ENCODE measurements at places on chromosomes 3 and 15.

- no peak for DNase-seq
Observed at GRCh38 chr3:66582721-66583423, 82.0 kb upstream of the LRIG1 start.

DNA sequence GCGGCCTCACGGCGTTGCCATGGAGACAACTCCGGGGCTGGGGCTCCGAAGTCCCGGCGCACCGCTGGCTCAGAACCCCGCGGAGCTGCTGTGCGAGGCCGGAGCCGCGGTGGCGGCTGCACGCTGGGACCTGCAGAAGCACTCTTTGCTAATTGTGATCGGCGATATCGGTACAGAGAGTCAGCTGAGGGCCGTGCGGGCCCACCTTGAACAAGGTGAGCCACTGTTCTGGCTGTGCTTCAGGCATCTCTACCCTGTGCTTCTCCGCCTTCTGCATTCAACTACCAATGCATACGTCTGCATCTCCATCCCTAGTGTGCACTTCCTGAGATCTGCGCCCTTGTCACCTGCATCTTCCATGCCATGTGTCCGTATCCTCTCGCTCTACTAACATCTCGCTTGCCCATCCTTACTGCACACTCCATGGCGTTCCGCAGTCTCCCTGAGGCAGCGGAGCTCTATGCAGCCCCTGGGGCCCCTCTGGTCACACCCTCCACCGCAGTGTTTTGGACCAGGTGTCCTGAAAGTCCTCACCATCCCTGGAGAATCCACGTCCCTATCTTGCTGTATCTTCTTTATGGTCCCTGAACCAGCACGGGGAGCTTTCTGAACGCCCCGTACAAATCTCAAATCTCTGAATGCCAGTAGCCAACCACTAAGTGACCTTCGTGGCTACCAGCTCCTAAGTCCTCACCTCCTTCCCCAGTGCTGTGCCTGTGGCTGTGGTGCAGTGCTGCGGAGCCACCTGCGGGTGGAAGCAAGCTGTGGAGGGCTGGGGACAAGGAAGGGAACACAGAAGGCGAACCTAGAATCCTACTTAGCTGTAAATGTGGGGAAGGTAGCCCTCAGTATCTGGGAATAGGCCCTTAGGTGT lies 6.2 kb upstream of the MAP1A start:
- peak; percentile 93 for DNase-seq

GRCh38 chr3:189868061-189868460 lies 236.9 kb downstream of the TP63 start:
- no peak for DNase-seq

GRCh38 chr3:105327662-105328337 lies 38.9 kb upstream of the ALCAM start:
- no peak for DNase-seq

GRCh38 chr3:5769825-5770224 lies 582.3 kb downstream of the EDEM1 start:
- no peak for DNase-seq

DNA sequence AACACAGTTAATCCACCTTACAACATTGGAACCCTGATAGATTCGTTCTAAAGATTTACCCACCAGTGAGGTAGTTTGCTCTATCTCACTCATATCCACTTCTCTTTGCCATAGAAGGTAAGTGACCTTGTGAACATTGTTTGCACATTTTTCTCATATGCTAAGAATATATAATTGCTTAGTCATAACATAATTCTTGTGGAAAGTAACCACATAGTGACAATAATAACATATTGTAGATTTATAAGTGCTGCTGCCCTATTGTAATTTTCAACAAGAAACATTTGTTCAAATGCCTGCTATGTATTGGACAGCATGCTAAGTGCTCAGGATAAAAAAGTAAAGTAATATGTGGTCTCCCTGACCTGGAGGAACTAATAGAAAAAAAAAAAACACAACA lies 554.2 kb upstream of the KCNMB2 start:
- DNase-seq: no peak

GRCh38 chr3:23161896-23162570 lies 41.1 kb upstream of the UBE2E2 start:
- no peak for DNase-seq

DNA sequence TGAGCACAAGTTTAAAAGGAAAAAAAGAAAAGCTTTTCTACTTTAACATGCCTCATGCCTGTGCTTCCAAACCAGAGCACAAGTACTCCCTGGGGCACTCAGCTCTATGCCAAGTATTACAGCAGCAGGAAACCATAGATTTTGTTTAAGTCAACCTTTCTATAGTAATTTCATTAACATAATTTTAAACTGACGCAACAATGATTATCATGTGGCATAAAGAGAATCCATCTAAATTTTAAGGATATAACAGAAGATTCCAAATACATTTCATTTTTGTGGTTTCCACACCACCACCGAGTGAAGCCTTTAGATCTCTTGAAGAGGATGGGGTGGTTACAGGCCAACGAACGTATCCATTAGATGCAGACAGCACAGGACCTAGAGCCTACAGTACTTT lies 112.1 kb downstream of the TNIK start:
- no peak for DNase-seq

- no peak for DNase-seq
Observed at GRCh38 chr3:119741657-119742590, 39.1 kb downstream of the CFAP91 start.

- no peak for DNase-seq
Observed at GRCh38 chr15:62850791-62851291, 191.7 kb upstream of the TPM1 start.

DNA sequence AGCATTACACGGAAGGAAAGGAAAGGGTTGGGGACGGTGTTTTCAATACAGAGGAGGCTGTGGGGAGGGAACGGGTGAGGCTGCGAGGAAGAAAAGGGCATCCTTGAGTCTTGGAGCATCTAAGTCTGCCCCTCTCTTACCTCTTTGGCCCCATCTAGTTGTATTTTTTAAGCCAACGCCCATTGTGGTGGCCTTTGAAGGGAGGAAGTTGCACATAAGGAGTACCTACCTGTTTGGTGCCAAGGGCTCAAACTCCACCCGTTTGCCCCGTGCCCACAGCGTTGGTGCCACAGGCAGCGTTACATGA lies 146.1 kb upstream of the UMPS start:
- DNase-seq: no peak

GRCh38 chr15:56616551-56616950 lies 116.8 kb downstream of the ZNF280D start:
- no peak for DNase-seq

- peak; percentile 54 for DNase-seq
Observed at GRCh38 chr15:93900476-93901400, 330.6 kb upstream of the MCTP2 start.

DNA sequence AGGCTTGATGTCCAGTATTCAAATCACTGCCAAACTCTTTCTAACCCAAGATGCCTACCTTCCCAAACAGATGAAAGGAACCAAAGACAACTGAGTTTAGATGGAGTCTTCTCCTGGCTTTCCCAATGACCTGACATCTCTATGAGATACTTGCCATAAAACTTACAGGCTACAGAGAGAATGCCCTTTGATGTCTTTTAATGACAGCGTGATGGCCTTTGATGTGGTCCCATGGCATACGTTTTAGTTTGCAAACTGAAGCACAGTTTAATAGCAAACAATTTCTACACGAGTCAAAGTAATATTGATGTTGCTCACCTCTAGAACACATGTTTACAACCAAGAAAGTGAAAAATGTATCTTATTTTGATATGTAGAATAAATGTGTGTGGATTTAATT lies 73.2 kb downstream of the ZIC4 start:
- DNase-seq: no peak

DNA sequence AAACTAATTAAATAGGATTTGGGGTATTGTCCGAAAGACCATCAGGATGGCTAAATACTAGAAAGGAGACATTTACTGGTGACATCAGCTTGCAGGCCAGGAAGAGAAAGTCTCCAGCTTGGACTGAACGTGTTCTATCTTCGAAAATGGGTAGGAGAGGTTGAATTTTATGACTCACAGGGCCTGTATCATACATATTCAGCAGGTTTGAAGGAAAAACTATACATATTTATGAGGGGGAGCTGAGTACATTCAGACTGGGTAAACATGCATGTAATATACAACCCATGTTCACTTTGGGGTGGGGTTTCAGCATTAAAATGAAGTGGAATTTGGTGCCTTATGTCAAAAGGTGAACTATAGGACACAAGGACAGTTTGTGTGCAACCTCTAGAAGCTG lies 129.3 kb upstream of the CRBN start:
- DNase-seq: no peak

GRCh38 chr3:124860599-124860998 lies 26.6 kb downstream of the ITGB5 start:
- DNase-seq: no peak

DNA sequence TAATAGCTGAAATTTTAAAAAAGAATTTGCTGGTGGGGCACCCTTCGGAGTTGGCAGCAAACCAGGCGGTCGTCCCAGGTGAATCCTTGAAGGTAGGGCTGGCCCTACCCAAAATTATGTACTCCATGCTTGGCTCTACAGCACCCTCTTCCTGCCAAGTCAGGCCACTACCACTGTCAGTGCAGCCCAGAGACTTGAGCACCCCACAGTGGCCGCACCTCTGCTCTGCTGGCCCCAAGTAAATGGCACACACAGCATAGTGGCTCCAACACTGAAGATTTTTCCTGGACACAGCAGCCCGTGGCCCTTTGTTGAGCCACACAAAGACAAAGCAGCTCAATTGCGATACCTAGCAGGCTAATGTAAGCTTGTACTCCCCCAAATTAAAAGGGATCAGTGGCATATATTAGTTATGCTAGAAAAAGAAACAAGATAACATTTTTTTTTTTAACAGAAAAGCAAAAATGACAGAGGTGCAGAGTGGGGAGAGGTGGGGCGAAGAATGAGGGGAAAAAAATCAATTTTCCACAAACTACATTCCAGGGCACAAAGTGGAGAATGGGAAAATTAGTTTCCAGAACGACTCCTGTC lies 250.5 kb downstream of the UACA start:
- no peak for DNase-seq

Measured in posterior cingulate gyrus (tissue), 11 donors.